ENCODE measurements at places on chromosomes 7 and 10.

GRCh38 chr7:136677471-136678365 lies 190.7 kb upstream of the CHRM2 start:
- no peak for DNase-seq

DNA sequence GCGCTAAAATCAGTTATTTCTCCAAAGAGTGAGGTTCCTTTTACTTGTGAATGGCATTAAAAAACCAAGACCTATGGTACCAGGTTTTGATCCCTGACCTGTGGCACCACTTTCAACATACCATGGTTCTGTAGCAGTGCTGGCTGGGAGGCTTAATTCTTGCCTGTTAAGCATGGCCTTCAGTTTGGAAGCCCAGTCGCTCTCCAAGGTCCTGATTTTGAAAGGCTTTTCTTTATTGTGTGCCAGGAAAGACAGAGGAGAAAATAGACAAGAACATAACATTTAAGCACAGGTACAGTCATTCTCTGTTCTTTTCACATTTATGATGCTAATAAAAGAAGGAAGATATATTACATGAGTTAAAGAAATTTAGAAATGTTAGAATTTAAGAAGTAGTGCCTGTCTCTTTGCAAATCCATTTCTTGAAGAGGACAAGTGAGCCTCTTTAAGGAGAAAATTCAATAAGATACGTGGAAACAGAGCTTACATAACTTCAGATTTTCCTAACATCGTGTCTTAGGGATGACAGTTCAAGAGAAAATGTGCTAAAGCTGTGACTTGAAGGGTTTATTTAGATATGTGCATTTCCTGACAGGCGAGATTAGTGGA lies 357.6 kb downstream of the DPP6 start:
- no peak for DNase-seq

DNA sequence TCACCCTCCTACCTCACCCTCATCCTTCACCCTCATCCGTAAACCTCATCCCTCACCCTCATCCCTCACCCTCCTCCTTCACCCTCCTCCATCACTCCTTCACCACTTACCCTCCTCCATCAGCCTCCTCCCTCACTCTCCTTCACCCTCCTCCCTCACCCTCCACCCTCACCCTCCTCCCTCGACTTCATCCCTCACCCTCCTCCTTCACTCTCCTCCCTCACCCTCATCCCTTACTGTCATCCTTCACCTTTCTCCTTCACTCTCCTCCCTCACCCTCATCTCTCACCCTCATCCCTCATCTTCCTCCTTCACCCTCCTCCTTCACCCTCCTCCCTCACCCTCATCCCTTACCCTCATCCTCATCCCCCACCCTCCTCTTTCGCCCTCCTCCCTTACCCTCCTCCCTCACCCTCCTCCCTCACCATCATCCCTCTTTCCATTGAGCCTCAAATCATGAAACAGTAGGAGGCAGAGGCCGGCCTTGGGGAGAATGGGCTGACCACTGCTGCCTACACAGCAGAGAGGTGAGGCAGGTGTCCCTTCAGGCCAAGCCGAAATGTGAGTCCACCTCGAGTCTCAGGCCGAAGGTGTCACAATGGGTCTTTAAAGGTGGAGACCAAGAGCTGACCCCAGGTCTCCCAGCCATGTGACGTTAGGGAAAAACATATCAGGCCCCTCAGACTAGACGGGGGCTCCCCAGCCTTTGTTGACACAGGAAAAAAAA lies 53.0 kb downstream of the PDGFA start:
- DNase-seq, result no peak

GRCh38 chr7:13411151-13411550 lies 578.3 kb downstream of the ETV1 start:
- no peak for DNase-seq

DNA sequence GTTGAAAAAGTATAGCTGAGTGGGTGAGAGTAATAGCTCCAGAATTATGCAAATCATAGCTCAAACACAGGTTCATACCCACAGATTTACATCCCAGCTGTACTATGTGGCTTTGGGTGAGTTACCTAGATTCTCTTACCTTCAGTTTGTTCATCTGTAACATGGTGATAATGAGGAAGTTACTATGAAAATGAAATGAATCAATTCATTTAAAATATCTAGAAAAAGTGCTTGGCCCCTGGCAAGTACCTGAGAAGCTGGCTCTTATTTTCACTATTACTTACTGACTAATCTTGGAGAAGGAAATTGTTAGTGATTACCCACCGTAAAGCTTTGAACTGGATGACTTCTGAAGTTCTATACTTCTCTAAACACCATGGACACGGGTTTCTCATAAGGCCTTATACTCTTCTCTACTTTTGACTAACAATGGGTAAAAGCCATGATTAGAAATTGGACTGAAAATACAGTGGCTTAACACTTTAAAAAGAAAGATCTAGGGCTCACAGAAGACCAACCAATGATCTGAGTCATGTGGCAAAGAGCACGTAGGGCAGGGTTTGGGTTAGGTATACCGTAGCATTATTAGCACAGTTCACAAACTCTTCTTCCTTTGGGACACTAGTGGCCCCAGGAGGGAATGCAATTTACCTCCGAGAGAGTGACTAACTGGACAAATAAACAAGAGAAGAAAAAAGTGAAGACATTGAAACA lies 149.2 kb downstream of the PLPP4 start:
- DNase-seq, result no peak

- DNase-seq, result no peak
Observed at GRCh38 chr10:111273635-111274034, 196.8 kb downstream of the ADRA2A start.

DNA sequence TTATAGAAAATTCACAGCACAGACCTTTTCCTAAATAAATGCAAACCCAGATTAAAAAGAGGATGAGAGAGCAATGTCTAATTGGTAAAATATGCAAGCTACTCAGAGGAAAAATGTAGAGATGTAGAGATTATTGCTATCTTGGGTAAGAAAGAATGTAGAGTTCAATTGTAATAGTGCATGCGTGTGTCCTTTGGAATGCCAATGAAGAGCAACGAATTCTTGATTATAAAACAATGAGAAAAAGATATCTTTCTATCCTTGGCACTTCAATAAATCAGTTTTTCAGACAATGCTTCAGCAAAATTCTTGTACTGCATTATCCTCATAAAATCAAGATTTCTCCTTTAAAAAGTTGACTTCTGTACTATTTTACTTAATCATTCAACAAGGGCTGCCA lies 50.9 kb downstream of the SEMA3D start:
- no peak for DNase-seq

DNA sequence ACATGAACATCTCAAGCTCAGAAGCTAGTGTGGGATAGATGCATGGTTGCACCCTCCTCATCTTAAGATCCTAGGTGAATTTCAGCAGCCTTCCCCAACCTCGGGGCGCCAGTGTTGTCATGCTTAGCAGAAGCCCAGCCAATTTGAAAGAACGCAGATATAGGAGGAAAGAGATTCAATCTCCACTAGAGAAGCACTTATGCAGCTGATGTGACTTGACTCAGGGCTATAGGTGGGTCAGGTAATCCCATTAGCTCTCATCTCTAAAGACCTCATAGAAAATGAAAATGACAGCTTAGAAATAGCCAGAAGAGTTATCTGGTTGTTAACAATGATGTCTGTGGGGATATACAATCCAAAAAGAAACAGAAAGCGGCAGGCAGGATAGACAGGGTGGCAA lies 310.5 kb downstream of the GPAM start:
- DNase-seq, result peak; percentile 96

- DNase-seq, result no peak
Observed at GRCh38 chr10:21661935-21662334, 127.9 kb downstream of the MLLT10 start.

- no peak for DNase-seq
Observed at GRCh38 chr10:79100771-79101170, 32.0 kb downstream of the ZMIZ1 start.

DNA sequence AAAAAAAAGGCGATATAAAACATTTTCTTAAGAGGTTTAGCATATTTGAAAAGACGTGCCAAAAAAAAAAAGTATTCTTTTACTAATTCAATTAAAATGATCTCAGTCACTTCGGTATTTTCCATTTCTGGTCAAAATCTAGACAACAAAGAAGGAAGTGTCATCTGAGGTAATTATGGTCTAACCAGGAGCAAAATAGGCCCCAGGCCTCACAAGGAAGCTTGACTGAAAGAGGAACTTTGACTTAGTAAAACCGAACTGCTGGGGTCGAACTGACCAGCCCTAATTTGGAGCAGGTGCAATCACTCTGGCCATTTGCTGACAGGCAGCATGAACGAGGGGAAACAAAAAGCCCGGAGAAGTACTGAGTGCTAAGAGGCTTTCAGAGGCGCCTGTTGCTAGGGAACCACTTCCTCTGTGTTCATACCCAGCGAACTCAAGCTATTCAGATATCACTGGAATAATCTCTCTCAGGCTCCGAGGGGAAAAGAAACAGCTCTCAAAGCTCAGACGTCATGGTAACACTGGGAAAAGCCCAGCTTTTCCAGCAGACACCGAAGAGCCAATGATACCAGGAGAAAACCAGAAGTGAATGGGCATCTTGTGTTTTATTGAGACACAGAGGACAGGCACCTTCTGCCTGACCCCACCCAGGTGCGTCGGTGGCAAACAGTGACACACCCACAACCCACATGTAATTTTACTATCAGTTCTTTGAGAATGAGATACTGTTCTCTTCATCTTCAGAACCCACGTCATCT lies 126.5 kb downstream of the FAM107B start:
- peak; percentile 84 for DNase-seq

- DNase-seq, result peak; percentile 11
Observed at GRCh38 chr10:87593702-87594101, 66.0 kb upstream of the PAPSS2 start.

DNA sequence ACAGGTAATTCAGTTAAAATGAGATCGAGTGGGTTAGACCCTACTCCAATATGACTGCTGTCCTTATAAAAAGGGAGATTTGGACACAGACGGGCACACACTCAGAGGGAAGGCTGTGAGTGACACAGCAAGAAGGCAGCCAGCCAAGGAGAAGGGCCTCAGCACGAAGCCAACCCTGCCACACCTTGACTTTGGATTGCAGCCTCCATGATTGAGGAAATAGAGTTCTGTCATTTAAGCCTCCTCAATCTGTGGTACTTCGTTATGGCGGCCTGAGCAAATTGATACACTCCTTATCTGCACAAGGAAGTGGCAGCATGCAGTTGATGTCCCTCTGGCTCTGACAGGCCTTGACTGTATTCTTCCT lies 43.8 kb downstream of the SH2D4B start:
- DNase-seq, result no peak

DNA sequence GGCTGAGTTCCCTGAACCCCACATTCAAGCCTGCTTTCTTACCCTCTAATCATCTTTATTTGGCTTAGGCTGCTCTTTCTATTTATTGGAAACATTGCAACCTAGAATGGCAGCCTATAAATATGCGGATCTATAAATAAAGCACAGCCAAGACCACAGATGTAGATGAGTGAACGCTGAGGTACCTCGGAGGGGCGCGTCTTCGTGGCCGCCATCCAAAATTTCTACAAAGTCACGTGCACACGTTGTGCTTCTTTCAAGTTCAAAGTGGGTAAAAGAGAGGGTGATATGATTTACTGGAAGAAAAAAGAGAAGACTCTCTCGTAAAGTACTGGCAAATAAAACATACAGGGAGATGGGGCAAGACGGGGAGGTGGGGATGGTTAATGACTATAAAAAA lies 132.6 kb upstream of the RSU1 start:
- DNase-seq, result no peak

GRCh38 chr7:108118959-108119358 lies 11.2 kb downstream of the LAMB4 start:
- DNase-seq, result peak; percentile 26

- DNase-seq, result peak; percentile 47
Observed at GRCh38 chr10:43648095-43648397, 635 bp downstream of the ZNF32 start.

DNA sequence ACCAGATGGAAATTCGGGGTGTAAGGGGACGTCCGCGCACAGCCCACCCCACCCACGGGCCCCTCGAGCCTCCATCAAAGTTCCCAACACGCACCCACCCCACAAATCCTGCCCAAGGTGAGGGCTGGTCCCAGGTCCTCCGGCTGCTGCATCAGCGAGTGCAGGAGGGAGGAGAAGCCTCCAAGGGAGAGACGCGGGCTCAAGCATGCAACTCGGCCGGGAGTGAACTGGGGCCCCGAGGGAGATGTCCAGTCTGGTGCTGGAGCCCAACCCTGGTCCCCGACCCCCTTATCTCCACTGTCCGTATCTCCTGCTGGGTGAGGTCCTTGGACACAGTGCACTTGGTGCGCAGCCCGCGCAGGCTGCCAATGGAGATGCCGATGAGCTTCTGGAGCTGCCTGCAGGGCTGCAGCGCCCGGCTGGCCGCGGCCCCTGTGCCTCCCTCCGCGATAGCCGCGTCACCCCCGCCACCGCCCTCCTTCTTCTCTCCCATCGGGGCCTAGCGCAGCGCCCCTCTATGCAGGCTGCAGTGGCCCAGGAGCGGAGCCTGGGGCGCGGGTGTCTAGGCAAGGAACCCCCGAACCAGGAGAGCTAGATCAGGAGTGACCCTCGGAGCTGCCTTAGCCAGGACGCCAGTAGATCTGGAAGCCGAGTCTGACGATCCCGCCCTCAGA lies 489.2 kb downstream of the ZNF33B start:
- DNase-seq, result no peak

DNA sequence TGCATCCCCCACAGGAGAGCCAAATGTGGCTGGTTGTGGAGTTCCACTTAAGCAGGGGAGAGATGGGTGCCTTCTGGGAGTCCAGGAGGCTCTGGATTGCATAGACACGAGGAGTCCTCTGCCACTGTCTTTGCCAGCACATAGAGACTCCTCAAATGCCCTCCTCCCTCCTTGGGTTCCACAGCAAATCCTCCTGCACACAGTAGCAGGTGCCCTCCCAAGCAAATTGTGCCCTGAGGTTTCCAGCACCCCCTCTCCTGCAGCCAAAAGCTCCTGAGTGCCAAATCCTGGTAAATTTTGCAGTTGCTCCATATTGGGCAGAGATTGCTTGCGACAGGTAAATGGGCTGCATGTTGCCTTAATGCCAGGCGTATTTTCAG lies 5.8 kb downstream of the EVX1 start:
- no peak for DNase-seq

- no peak for DNase-seq
Observed at GRCh38 chr7:114345494-114345893, 69.1 kb upstream of the FOXP2 start.

DNA sequence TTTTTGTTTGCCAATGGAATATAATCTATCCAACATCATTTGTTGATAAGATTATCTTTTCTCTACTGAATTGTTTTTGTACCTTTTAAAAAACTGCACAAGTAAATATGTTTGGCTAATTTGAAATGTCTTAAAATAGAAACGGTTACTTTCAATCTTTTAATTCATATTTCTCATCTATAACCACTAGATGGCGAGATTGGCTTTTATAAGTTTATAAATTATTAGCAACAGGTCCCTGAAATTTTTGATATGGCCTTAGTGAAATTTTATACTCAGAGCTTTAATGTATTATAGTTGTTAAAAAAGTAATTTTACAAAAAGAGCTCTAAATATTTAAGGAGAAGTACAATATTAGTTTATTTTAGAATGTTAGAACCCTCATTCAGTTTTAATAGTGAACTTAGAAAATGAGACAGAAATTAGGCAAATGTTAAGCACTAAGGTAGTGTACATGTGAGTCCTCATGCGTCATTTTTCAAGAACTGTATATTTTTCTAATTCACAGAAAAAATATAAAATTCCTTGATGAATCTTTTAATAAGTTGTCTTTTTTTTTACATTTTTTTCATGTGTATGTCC lies 592.5 kb downstream of the ARL4A start:
- peak; percentile 23 for DNase-seq

GRCh38 chr10:35409094-35409582 lies 72.8 kb downstream of the CCNY start:
- no peak for DNase-seq
